CD4-positive, alpha-beta T cell (primary cell): ENCODE measurements at places on chromosomes 11 and 22.

- DNase-seq = no peak
Observed at GRCh38 chr11:6778518-6778917, 4.3 kb upstream of the OR2AG1 start.

- DNase-seq = no peak
Observed at GRCh38 chr11:43516316-43516850, 157.7 kb downstream of the TTC17 start.

- no peak for DNase-seq
Observed at GRCh38 chr22:48756146-48757111, 1071.2 kb downstream of the BRD1 start.

DNA sequence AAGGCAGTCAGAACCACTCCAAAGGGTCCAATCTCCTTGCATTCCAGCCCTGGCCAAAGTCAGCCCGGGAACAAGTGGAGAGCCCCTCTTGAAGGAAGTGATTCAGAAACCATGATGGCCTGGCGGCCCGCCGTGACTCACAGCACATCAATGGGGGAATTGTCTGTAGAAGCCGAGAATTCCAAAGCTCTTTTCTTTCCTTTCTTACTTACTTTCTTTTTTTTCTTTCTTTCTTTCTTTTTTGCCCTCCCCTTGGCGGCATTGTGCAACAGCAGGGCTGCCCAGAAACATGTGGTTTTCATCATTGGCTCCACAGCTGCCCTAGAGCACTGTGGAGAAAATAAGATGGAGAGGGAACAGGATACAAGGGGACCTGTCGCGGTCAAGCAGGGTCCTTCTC is 140.2 kb upstream of the TIMP3 start:
- no peak for DNase-seq

DNA sequence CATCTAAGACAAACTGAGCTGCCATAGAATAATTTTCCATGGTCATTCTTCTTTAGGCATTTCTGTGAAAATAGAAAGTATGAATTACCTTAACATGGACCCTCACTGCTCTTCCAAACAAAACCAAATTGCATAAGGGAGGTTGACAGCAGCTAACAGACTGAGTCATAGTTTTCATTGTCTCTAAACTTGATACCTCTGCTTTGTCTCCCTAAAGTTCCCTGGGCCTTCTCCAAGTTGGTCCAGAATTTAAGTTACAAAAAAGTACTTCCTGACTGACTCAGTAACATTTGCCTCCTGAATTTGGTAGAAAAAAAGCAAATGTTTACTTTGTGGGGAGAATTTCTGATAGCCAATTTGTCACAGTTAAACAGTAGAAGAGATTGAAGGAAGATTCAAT is 3.0 kb downstream of the OR8D1 start:
- DNase-seq = no peak

DNA sequence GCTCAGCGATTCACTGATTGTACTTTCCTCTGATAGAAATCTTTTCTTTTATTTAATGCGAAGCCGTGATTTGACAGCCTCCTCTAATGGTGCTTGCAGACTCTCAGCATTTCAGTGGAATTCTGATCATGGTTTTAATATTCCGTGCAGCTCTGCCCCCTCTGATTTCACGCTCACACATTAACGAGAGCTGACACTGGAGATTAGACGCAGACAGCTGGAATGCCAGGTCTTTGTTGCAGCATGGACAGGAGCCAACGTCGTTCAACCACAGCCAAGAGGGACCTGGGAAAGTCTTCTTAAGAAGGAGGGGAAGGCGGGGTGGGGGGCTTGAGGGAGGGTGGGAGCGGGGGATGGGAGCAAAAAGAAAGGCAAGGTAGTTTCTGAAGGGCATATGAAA is 186.4 kb downstream of the BLID start:
- no peak for DNase-seq

GRCh38 chr11:12187399-12187798 is 77.0 kb downstream of the MICAL2 start:
- DNase-seq = no peak

- DNase-seq = no peak
Observed at GRCh38 chr11:83051760-83052671, 19.7 kb downstream of the RAB30 start.

DNA sequence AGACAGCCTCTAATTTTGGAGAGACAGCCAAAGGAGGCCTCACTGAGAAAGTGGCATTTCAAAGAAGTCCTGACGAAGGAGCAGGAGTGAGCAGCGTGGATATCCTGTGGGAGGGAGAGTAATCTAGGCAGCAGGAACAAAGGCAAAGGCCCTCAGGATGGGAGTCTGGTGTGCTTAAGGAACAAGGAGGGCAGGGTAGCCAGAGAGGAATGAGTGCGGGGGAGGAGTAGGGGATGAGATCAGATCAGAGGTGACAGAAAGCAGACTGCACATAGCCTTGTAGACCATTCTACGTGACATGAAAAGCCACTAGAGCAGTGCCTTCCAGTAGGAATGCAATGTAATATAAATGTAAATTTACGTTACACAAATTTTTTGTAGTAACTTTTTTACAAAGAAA is 5.6 kb downstream of the SLC36A4 start:
- DNase-seq = no peak

DNA sequence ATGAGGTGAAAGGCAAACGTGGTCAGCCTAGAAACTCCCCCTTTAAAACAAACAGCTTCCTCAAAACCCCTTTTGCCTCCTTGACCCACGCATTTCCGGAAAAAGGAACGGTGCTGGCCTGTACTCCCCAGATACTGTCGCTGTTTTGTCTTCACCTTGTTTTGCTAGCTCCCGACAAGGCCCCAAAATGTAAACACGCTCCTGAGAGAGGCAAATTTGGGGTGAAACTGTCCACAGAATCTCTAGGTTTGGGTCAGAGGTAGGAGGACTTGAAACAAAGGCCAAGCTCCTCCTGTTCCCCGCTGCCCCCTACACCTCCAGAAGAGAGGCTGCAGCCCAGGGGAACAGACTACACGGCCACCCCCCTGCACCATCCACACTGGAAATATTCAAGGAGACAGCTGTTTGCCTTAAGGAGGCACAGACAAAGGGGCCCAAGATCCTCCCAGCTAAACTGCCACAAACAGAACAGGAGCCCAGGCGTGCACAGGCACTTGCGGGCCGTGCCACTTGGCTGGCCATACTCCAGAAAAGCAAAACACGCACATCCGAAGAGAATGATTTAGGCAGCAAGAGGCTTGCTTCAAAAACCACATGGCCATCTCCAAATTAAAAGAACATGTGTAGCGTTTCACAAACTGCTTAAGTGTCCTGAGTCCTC is 160.5 kb upstream of the GRK3 start:
- peak; percentile 22 for DNase-seq

DNA sequence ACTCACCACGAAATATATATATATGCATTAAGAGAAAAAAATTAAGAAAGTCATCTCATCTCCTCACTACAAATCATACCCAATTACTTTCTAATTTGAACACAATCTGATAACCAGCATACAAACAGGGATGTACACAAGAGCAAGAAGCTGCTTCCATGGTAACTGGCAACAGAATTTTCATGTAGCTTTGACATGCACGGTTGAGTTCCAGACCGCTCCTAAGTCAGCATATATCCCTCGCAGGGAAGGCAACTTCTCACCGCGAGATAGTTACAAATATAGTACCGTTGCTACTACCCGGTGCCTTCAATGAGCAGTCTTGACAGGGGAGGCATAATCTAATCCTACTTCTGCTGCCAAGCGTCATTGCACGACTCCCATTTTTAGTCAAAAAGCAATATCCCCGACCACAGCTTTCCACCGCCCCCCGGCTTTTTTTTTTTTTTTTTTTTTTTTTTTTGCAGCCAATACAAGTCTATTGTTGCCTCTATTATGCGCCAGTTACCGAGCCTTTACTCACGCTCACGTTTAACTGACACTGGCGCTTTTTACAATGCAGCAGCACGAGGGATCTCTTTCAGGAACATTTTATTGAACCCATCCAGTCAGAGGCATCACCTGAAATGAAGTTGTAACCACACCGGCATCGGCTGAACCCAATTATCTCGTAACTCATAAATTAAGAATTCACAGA is 2.2 kb downstream of the CADM1 start:
- peak; percentile 7 for DNase-seq

DNA sequence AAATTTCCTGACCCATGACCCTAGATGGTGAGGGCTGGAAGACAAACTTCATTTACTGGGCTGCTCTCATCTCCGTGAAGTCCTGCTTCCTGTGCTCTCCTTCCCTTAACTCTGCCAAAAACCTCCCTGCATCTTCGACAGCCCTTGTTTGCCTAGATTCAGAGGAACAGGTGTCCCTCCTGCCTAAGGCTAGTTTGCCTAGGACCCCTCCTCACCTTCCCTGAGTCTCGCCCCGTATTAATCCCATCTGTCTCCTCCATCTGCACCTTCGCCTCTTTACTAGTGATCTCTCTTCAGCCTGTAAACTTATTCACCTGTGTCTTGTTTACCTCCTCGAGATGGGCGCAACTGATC is 33.1 kb downstream of the EIF3F start:
- no peak for DNase-seq

GRCh38 chr22:35266277-35266676 is 9.0 kb downstream of the HMGXB4 start:
- no peak for DNase-seq

DNA sequence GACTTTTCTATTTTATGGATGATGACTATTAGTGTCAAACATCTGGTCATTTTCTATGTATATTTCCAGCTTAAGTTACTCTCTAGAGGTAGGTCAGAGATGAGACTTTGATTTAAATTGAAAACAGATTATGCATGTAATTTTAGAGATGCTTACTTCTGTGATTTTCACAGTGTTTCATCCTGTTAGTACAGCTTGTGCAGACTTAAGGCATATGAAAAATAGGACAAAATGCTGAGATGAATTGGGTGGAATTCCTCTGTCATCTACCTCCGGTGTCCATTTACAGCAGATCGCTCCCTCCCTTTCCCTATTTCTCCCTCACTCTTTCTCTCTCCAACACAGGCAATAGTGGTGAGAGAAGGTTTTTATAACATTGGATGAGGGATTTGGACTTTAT is 14.1 kb downstream of the JAM3 start:
- DNase-seq = no peak

- DNase-seq = no peak
Observed at GRCh38 chr11:79400717-79401330, 40.0 kb downstream of the TENM4 start.

DNA sequence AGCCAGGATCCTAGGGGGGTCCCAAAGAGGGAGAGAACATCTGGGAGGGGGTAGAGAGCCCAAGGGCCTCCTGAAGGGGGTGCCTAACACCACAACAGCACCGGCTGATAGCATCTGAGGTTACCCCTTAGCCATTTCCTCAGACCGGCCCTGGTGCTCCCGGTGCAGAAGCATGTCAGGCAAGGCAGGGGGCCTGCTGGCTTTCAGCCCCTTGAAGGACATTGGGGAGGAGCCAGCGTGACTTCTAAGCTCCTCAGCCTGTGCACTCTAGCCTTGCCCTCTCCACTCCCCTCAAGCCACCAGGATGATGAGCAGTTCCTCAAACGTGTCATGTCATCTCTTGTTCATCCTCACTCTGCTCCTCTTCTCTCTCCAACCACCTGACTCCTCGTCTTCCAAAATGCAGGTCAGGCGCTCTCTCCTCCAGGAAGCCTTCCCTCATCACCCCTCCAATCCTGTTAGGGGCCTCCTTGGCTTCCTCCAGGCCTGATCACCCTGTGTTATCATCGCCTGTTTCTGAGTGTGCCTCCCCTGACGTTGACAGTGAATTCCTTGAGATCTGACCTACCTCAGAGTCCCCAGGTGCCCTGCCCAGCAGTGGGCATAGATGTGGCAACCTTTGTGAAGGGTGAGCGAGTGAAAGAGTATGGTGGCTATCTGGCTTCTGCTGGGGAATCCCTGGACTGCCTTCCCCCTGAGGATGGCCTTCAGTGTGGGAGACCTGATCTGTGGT is 6.1 kb downstream of the P2RY2 start:
- no peak for DNase-seq

DNA sequence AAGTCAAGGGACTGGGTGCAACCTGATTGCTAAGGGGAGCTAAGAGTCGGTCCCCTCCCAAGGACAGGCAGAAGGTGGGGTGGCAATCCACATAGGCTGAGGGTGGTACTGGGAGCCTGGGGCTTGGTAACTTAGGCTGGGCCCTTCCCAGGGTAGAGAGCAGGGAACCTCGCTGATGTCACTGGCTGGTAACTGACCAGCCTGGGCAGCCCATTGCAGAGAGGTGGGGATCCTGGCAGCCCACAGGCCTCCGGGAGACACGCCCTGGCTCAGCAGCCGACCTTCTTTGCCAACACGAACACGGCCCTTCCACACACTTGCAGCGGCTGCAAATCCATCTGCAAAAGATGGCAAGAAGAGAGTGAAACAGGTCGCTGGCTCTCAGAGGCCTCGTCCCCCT is 25.4 kb downstream of the A4GALT start:
- no peak for DNase-seq

DNA sequence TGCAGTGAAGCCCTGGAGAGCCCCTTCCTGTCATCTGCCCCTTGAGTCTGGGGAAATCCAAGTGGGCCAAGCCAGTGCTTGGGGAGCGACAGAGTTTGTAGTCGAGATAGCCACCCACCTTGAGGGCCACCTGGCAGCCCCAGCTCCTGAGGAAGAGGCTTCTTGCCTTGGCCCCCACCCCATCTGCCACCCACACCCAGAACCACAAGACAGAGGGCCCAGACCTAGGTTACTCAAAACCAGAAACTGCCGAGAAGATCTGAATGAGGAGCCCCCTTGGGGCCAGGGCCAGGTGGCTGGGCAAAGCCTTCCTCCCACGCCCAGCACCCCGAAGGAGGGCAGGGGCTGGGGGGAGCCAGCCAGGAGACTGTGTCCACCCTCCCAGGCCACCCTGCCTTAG is 18.8 kb upstream of the PRR5 start:
- no peak for DNase-seq

- no peak for DNase-seq
Observed at GRCh38 chr11:4213746-4214145, 119.1 kb downstream of the RRM1 start.

GRCh38 chr11:106395716-106396349 is 318.4 kb downstream of the AASDHPPT start:
- DNase-seq = no peak

DNA sequence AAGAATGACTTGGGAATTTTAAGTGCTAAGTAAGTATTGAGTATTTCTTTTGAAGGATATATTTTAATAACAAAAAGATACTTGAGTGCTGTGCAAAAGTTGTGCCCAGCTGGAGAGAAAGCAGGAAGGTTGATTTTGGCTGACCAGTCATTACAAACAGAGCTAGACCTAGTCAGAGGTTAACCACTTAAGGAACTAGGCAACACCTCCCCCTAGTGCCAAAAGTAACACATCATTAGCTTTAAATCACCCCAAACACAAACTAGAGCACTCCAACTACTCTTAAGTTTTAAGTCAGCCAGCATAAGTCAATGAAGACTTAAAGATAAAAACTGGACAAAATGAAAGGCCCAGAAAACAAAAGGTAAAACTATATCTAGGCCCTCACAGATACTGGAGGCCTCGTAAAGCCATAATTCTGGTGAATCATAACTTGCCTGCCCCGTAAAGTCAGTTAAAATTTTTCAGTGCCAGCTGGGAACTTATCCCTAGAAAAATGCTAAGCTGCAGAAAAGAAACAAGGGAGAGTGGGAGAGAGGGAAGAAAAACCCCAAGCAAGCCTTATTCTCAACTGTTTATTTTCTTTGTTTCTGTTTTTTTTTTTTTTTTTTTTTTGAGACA is 4.6 kb downstream of the TMEM9B start:
- DNase-seq = no peak
